ENCODE measurements at places on chromosomes 13 and 19.

DNA sequence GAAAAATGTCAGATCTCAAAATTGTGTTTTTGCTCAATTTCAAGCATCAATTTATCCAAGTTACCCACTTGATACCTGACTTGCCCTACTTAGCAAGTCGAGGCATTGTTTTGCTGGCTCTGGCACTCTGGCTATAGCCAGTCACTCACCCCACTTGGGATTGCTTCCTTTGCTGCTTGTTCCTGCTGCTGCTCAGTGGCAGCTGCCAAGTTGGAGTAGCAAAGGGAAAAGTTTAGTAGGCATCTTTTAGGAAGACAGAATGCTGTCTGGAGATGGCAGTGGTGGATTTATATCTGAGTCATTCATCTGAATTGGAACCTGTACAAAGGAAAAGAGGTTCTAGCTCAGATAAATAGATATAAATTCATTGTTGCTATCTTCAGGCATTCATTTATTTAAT, 41.2 kb downstream of the PCCA start:
- no peak for DNase-seq

GRCh38 chr19:42577016-42577415, 17.7 kb downstream of the CEACAM8 start:
- no peak for DNase-seq

GRCh38 chr13:50914176-50914700, 4.6 kb downstream of the RNASEH2B start:
- no peak for DNase-seq

DNA sequence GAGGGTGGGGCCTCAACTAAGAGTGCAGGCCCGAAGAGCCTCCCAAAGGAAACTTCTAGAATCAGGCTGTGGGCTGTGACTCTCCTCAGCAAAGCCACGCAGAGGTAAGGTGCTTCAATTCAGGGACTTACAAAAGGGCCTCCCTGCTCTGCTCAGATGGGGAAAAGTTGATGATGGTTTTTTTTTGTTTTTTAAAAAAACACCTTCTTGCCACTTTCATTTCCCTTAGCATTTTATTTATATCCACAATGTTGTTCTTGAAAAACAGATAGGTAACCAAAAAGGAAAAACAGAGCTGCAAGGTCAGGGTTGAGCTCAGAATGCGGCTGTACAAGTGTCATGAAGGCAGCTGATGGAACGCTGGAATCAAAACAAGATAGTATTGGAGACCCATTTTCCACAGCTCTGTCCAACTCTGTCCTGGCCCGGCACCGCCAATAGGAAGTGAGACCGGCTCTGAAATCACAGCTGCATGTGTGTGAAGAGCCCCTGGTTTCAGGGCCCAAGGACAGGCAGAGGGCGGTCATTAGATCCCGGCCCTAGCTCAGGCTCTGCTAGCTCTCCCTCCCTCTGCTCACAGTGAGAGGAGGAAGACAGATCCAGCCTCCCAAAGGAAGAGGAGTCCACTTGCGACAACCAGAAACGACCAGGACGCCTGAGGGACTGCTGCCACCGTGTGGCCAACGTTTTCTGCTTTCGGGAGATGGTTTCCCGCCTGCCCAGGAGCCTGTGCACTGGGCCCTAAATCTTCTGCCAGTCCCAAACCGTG, 58.3 kb downstream of the KLF2 start:
- DNase-seq = peak; percentile 70

DNA sequence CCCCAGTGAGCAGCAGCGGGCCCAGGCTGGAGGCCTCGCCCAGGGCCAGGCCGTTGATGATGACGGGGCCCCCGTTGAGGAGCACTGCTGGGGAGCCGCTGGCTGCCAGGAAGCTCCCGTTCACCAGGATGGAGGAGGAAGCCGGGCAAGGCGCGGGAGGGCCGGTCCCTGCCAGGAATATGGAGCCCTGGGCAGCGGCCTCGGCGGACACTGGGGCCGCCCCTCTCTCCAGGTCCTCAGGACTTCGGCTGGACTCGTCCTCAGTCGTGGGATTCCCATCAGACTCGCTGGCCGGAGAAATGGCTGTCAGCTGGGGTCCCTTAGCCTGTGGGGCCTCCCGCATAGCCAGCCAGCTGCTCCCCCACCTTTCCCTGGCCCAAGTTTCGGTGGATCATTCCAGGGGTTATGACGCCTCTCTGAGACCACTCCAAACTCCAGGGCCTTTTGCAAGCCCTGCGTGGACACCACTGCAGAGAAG, 2.1 kb downstream of the SIX5 start:
- no peak for DNase-seq

DNA sequence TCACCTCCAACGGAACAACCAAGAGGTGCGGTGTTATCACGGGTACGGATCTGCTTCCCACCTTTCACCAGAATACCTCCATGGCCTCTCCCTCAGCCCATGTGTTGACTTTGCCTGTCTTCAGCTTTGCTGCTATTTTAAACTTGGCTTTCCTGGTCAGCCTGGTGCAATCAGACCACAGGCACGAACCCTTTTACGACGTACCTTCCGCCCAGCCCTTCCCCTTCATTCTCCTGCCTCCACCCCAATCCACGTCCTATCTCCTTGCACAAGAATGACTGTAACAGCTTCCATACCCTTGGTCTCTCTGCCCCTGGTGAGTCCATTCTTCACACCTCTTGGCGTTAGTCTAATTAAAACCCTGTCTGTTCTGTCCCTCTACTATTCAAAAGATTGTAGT, 431.7 kb downstream of the EFNB2 start:
- peak; percentile 20 for DNase-seq

GRCh38 chr13:110006304-110006703, 219.9 kb upstream of the IRS2 start:
- DNase-seq = peak; percentile 99

DNA sequence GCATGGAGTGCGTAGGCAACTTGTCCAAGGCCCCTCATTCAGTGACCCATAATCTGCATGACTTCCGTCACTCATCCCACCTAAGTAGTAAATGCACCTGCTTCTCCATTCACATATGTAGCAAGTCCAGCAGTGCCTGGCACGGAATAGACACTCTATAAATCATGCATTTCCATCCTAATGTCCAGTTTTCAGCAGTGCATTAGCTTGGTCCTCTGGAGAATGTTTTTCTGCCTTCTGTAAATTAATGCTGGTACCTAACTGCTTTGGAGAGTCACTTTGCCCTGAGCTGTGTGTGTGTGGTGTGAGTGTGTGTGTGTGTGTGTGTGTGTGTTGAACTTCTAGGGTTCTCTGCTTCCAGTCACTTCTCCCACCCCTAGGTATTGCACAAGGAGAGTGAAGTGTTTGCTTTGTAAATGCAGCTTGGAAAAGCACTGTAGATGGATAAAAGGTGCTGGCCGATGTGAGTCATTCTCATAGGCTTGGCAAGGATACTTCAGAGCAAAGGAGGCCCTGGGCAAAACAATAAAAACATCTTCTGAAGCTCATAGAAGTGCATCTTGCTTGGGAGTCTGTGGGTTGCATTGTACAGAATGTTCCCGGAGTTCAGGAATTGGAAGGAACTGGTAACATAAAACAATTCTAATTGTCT, 181.8 kb downstream of the KATNAL1 start:
- DNase-seq = no peak

GRCh38 chr13:94195715-94196114, 283.8 kb downstream of the DCT start:
- DNase-seq = peak; percentile 95

- DNase-seq = no peak
These were observed 861.2 kb downstream of the UQCRFS1 start for GRCh38 chr19:28351761-28352160.

Data from RCC 7860 (cell line).